ENCODE measurements at places on chromosomes 7 and 10.

- H3K36me3 ChIP-seq: no peaks in the 10 kb centered on the region
- H3K27ac ChIP-seq: no peak overlapping the region
- no peak overlapping the region for H3K4me3 ChIP-seq
These were observed 163.5 kb upstream of the PCLO start for GRCh38 chr7:83326223-83326622.

GRCh38 chr7:90931986-90932916, 332.0 kb upstream of the FZD1 start:
- no peaks in the 10 kb centered on the region for H3K36me3 ChIP-seq
- H3K4me3 ChIP-seq: no peak overlapping the region
- no peaks in the 10 kb centered on the region for H3K27me3 ChIP-seq
- DNase-seq: no peak
- no peaks in the 10 kb centered on the region for H3K4me1 ChIP-seq

GRCh38 chr7:67588631-67589030, 592.0 kb downstream of the TYW1 start:
- no peaks in the 10 kb centered on the region for H3K36me3 ChIP-seq
- H3K4me3 ChIP-seq: no peak overlapping the region
- no peaks in the 10 kb centered on the region for H3K4me1 ChIP-seq
- H3K27me3 ChIP-seq: no peaks in the 10 kb centered on the region
- DNase-seq: no peak

DNA sequence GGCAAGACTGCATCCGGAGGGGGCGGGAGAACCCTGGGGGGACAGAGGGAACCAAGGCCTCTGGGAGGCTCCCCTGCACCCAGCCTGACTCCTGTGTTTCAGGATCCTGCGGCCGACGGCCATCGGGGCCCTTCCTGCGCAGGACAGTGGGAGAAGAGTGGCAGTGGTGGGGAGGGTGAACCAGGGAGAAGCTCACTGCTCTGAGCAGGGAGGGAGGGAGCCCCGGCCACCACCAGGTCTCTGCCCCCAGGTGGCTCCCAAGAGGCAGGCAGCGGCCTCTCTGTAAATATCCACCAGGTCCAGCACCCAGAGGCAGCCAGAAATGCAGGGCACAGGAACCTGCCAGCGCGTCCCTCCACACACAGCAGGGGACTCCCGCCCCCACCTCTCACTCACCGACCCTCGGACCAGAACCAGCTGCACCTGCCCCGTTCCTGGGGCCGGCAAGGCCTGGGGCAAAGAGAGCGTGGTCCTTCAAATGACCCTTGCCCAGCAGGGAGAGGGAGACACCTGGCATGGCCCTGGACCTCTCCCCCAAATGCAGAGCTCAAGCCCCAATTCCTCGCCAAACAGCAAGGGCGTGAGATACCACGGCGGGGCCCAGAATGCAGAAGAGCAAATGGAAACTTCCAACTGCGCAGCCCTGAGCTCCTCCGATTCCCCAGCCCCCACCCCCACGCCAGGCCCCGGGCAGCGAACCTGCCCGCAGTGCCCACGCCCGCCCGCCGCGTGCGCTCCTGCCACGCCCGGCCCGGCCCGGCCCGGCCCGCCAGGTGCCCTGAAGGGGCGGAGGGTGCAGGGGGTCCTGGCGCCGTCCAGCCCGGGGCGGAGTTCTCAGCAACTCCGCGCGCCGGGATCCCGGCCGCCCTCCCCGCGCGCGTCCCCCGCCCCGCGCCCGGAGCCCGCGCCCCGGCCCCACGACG, 805 bp downstream of the RASGEF1A start:
- DNase-seq: peak; percentile 35
- no peak overlapping the region for H3K27ac ChIP-seq
- no peaks in the 10 kb centered on the region for H3K36me3 ChIP-seq

GRCh38 chr10:55168343-55168742, 367.3 kb upstream of the PCDH15 start:
- H3K27ac ChIP-seq: no peak overlapping the region
- no peak overlapping the region for H3K4me3 ChIP-seq
- DNase-seq: no peak
- no peaks in the 10 kb centered on the region for H3K4me1 ChIP-seq

DNA sequence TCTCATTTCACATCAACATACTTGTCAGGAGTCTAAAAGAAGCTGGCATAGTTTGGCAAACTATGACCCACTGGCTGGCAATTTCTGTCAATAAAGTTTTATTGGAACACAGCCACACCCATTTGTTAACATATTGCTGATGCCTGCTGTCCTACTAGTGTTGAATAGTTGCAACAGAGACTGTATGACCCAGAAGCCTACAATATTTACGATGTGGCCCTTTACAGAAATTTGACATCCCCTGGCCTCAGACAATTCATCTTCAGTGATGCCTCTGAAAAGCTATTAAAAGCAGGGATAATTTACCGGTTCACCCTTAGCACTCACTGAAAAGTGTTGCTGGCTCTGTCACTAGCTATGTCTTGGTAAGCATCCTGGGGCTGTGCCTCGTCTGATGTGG, 155.2 kb downstream of the ARID5B start:
- no peaks in the 10 kb centered on the region for H3K27me3 ChIP-seq
- H3K36me3 ChIP-seq: peaks cover 98% of the 10 kb centered on the region
- H3K4me3 ChIP-seq: peak overlapping the region; percentile 25
- H3K27ac ChIP-seq: peak overlapping the region; percentile 100

GRCh38 chr7:100221231-100221718, 1.5 kb downstream of the PVRIG start:
- H3K4me1 ChIP-seq: peaks cover 57% of the 10 kb centered on the region
- peak; percentile 93 for DNase-seq
- H3K36me3 ChIP-seq: peaks cover 57% of the 10 kb centered on the region
- no peaks in the 10 kb centered on the region for H3K27me3 ChIP-seq
- peak overlapping the region; percentile 98 for H3K27ac ChIP-seq

GRCh38 chr10:73916761-73917470, 6.0 kb downstream of the PLAU start:
- peaks cover 14% of the 10 kb centered on the region for H3K27me3 ChIP-seq
- DNase-seq: no peak
- no peaks in the 10 kb centered on the region for H3K36me3 ChIP-seq
- no peak overlapping the region for H3K27ac ChIP-seq
- H3K4me1 ChIP-seq: peaks cover 13% of the 10 kb centered on the region
- H3K4me3 ChIP-seq: no peak overlapping the region

GRCh38 chr7:128163473-128163872, 77.6 kb upstream of the LEP start:
- H3K4me1 ChIP-seq: peaks cover 7% of the 10 kb centered on the region
- no peaks in the 10 kb centered on the region for H3K36me3 ChIP-seq
- H3K27me3 ChIP-seq: peaks cover 37% of the 10 kb centered on the region
- no peak overlapping the region for H3K27ac ChIP-seq
- no peak for DNase-seq
- no peak overlapping the region for H3K4me3 ChIP-seq

GRCh38 chr10:110404413-110404812, 93.3 kb upstream of the DUSP5 start:
- H3K4me1 ChIP-seq: peaks cover under 1% of the 10 kb centered on the region
- no peaks in the 10 kb centered on the region for H3K27me3 ChIP-seq
- H3K4me3 ChIP-seq: no peak overlapping the region
- H3K36me3 ChIP-seq: no peaks in the 10 kb centered on the region
- DNase-seq: no peak
- H3K27ac ChIP-seq: no peak overlapping the region

GRCh38 chr7:102992509-102992937, 79.7 kb downstream of the LRRC17 start:
- H3K4me1 ChIP-seq: peaks cover 3% of the 10 kb centered on the region
- no peak for DNase-seq
- no peaks in the 10 kb centered on the region for H3K27me3 ChIP-seq

- DNase-seq: no peak
- H3K27ac ChIP-seq: no peak overlapping the region
- no peaks in the 10 kb centered on the region for H3K4me1 ChIP-seq
- H3K4me3 ChIP-seq: no peak overlapping the region
- H3K27me3 ChIP-seq: peaks cover 6% of the 10 kb centered on the region
These were observed 92.3 kb downstream of the TNS3 start for GRCh38 chr7:47489624-47490023.

DNA sequence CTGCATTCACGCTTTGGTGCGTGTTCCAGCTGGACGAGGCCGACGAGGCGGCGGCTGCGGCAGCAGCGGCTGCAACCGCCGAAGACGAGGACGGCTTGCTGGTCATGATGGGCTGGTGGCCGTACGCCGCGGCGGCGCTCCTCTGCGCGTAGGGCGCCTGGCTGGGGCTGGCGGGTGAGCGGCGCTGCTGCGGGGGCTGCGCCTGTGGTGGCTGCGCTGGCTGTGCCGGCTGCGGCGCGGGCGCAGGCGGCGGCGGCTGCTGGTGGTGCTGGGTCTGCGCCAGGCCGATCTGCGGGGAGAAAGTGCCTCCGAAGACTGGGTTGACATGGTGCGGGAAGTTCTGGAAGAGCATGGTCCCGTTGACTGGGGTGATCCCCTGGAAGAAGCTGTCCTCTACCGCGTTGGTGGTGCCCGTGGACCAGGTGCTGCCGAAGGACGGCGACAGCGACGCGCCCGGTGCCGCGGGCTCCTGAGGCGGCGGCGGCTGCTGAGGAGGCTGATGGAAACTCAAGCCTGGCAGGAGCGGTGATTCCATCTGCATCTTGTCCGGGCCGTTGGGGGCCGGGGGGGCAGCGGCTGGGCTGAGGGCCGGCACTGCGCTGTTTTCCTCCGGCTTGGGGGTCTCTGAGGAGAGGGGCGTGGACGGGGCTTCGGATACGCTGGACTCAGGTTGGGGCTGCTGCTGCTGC, 51.1 kb downstream of the CPEB3 start:
- H3K4me3 ChIP-seq: peak overlapping the region; percentile 73
- peaks cover 13% of the 10 kb centered on the region for H3K4me1 ChIP-seq
- peak; percentile 34 for DNase-seq
- peaks cover 2% of the 10 kb centered on the region for H3K36me3 ChIP-seq
- no peak overlapping the region for H3K27ac ChIP-seq

DNA sequence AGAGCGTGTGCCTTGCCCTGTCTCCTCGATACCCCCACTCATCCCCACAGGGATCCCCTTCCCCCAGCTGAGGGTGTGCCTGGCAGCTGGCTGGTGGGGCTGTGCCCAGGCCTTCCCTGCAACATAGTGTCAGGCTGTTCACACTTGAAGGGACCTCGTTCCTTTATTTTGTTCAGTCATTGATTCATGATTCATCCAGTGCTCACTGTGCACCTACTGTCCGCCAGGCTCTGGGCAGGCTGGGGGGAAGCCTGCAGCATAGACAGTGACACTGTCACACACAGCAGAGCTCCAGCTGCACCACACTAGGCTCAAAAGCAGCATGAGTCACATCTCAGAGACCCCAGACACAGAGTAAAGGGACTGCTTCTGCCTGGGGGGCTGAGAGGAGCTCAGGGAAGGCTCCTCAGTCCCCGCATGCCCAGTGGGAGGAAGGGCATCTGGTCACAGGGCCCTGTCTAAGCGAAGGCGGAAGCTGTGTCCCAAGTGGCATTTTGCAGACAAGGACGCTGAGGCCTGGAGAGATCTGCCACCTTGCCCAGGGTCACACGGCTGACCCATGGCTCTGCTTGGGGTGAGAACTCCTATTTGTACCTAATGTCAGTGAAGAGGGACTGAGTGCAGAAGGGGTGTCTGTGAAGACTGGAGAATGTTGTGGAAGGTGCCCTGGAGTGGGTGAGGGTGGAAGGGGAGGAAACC, 27.9 kb downstream of the CDH23 start:
- H3K4me3 ChIP-seq: no peak overlapping the region
- H3K36me3 ChIP-seq: no peaks in the 10 kb centered on the region
- H3K4me1 ChIP-seq: no peaks in the 10 kb centered on the region
- H3K27ac ChIP-seq: no peak overlapping the region

GRCh38 chr10:35140727-35141126, 14.1 kb downstream of the CREM start:
- no peaks in the 10 kb centered on the region for H3K27me3 ChIP-seq
- H3K36me3 ChIP-seq: peaks cover 8% of the 10 kb centered on the region
- H3K27ac ChIP-seq: no peak overlapping the region
- DNase-seq: no peak

Measured in activated naive CD4-positive, alpha-beta T cell treated with anti-CD3 and anti-CD28 coated beads for 36 hours (primary cell).